ENCODE measurements at places on chromosomes 2 and 18. TPM values are rescaled to one million over a fixed set of nuclear protein-coding genes. Genes with fewer than 3 reads are reported as not detected.

GRCh38 chr2:2131075-2131789 is 199.8 kb downstream of the MYT1L start:
- H3K4me1 ChIP-seq = no peaks in the 10 kb centered on the region
- no peaks in the 10 kb centered on the region for H3K27me3 ChIP-seq
- H3K36me3 ChIP-seq = no peaks in the 10 kb centered on the region
- H3K4me3 ChIP-seq = no peak overlapping the region
- no peak overlapping the region for H3K27ac ChIP-seq
- DNase-seq = no peak

GRCh38 chr2:3355951-3356569 is 21.6 kb downstream of the EIPR1 start:
- DNase-seq = no peak
- H3K27me3 ChIP-seq = no peaks in the 10 kb centered on the region
- H3K4me1 ChIP-seq = no peaks in the 10 kb centered on the region
- no peak overlapping the region for H3K27ac ChIP-seq
- no peak overlapping the region for H3K4me3 ChIP-seq

- H3K36me3 ChIP-seq = no peaks in the 10 kb centered on the region
- no peaks in the 10 kb centered on the region for H3K27me3 ChIP-seq
- H3K4me3 ChIP-seq = peak overlapping the region; percentile 97
- no peak for DNase-seq
- H3K27ac ChIP-seq = peak overlapping the region; percentile 99
These were observed 889 bp downstream of the ZC3H15 start for GRCh38 chr2:186486651-186487647.

DNA sequence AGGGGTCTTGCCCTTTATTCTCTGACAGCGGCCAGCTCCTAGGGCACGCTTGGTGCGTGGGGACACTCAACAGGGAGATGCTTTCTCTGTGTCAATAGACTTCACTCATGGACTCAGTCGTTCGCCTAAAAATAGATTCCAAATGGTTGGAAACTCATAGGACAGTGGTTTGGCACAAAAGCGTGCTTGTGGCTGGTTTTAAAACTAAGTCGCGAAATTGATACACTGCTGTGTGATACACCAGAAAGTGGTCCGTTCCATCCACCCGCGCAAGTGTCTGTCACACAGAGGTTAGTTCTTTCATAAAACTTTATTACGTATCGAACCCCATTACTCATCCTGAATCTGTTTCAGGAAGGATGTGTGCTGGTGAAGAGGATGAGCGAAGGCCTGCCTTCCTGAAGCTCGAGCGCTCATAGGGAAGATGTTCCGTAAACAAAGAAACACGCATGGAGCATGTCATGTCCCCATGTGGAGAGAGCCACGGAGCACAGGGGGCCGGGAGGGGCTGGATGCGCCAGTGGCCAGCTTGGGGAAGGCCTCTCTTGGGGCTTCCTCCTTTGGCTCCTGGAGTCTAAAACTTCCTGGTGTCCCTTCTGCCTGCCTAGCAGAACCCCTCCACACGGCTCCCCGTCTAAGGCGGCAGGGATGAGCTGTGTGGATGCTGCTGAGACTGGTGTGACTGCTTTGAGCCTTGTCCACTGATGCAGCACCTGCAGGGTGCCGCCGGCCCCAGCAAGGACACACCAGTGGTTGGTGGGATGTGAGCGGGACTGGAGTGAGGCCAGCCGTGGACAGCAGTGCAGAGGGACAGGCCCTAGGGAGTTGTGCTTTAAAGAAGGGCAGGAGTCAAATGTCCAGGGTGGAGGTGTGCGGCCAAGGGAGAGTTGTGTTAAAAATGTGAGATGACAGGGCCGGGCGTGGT is 207.2 kb downstream of the GBX2 start:
- H3K27me3 ChIP-seq = no peaks in the 10 kb centered on the region
- H3K27ac ChIP-seq = no peak overlapping the region

- peak overlapping the region; percentile 22 for H3K27ac ChIP-seq
- peak overlapping the region; percentile 65 for H3K4me3 ChIP-seq
- DNase-seq = peak; percentile 53
- peaks cover 74% of the 10 kb centered on the region for H3K4me1 ChIP-seq
- no peaks in the 10 kb centered on the region for H3K36me3 ChIP-seq
These were observed 95.4 kb downstream of the DOCK10 start for GRCh38 chr2:224946895-224947294.

- H3K27ac ChIP-seq = no peak overlapping the region
- no peak for DNase-seq
- no peaks in the 10 kb centered on the region for H3K27me3 ChIP-seq
- no peaks in the 10 kb centered on the region for H3K36me3 ChIP-seq
- no peak overlapping the region for H3K4me3 ChIP-seq
These were observed 1200.9 kb downstream of the DSC3 start for GRCh38 chr18:29841631-29842030.

DNA sequence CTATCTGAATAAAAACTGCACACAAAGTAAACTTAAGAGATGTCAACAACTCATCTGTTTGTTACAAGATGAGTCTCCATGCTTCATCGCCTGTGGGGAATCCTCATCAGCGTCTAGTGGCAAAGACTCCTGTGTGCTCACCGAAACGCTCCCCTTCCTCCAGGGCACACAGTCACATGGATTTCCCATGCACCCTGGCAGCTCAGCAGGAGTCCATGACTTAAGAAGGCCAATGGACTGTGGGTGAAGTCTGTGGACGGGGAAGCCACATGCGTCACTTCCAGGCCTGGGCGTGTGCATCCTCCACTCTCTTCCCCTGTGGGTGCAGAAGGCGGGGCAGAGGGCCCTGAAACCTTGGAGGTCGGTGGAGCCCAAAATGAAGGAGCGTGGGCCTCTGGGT is 41.1 kb downstream of the ID2 start:
- DNase-seq = no peak
- H3K4me3 ChIP-seq = no peak overlapping the region
- H3K27ac ChIP-seq = no peak overlapping the region
- no peaks in the 10 kb centered on the region for H3K27me3 ChIP-seq
- H3K4me1 ChIP-seq = no peaks in the 10 kb centered on the region
- no peaks in the 10 kb centered on the region for H3K36me3 ChIP-seq

- H3K27ac ChIP-seq = no peak overlapping the region
- no peaks in the 10 kb centered on the region for H3K36me3 ChIP-seq
- H3K4me1 ChIP-seq = no peaks in the 10 kb centered on the region
- DNase-seq = no peak
These were observed 7.7 kb downstream of the KIF1A start for GRCh38 chr2:240812301-240812680.

GRCh38 chr2:104385743-104386142 is 468.2 kb upstream of the POU3F3 start:
- H3K27ac ChIP-seq = no peak overlapping the region
- H3K4me3 ChIP-seq = no peak overlapping the region
- no peaks in the 10 kb centered on the region for H3K36me3 ChIP-seq
- no peaks in the 10 kb centered on the region for H3K27me3 ChIP-seq
- no peak for DNase-seq

DNA sequence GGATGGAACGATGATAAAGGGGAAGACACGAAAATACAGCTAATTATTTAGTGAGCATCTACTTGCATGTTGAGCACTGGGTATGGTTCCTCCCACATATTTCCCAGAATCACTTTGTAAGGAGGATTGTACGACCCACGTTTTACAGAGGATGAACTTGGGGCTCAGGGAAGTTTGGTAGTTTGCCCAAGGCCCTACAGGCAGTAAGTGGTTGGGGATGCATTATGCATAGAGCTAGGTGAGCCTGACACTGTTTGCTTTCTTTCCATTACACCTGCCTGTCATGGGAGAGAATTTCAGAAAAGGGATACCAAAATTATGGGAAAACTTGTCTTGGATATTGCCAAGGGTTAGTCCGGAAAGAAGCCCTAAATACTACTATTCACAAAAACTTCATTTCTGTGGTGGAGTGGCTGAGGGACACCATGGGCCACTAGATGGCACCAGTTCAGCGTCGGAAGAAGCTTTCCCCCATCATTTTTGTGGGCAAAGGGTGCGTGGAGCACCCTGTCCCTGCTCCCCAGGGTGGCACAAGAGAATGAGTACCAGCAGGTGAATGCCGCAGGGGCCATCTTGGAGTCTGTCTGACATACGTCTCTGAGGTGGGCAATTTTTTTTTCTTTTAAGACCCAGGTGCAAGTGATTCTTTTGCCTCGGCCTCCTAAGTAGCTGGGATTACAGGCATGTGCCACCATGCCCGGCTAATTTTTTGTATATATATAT is 23.5 kb upstream of the C18orf32 start:
- no peaks in the 10 kb centered on the region for H3K36me3 ChIP-seq
- peak; percentile 37 for DNase-seq
- H3K4me1 ChIP-seq = no peaks in the 10 kb centered on the region
- no peak overlapping the region for H3K4me3 ChIP-seq
- no peak overlapping the region for H3K27ac ChIP-seq

GRCh38 chr18:23421277-23421676 is 31.8 kb upstream of the RIOK3 start:
- no peaks in the 10 kb centered on the region for H3K36me3 ChIP-seq
- peaks cover 7% of the 10 kb centered on the region for H3K4me1 ChIP-seq
- no peak overlapping the region for H3K27ac ChIP-seq

- peaks cover 23% of the 10 kb centered on the region for H3K4me1 ChIP-seq
- no peak overlapping the region for H3K27ac ChIP-seq
- no peaks in the 10 kb centered on the region for H3K36me3 ChIP-seq
- no peak overlapping the region for H3K4me3 ChIP-seq
- H3K27me3 ChIP-seq = no peaks in the 10 kb centered on the region
- DNase-seq = no peak
These were observed 4.2 kb upstream of the ADCY3 start for GRCh38 chr2:24924266-24924665.

GRCh38 chr2:134372611-134373131 is 118.8 kb downstream of the MGAT5 start:
- H3K27ac ChIP-seq = no peak overlapping the region
- H3K36me3 ChIP-seq = no peaks in the 10 kb centered on the region
- no peak overlapping the region for H3K4me3 ChIP-seq
- no peaks in the 10 kb centered on the region for H3K27me3 ChIP-seq

DNA sequence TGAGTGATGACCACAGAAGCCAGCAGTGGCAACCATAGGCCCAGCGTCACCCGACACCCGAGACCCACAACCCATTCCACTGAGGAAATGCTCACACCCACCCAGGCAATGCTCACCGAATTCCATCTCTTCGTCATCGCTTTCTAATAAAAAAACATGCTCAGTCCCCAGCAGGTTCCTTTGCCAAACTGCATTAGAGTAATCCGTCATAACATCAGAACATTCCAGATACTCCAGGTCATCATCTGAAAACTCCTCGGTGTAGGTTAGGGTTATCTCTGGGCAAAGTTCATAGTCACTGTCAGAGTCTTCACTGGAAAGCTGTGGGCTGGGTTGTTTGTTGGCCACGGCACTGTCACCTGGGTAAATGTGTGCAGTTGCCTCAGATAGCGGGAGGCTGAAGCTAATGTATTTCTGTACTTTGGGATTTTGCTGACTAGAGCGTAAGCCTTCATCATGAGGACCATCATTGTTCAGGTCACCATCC is 49.3 kb downstream of the ALPK2 start:
- no peaks in the 10 kb centered on the region for H3K27me3 ChIP-seq
- no peak for DNase-seq
- H3K4me3 ChIP-seq = no peak overlapping the region
- H3K27ac ChIP-seq = no peak overlapping the region
- H3K36me3 ChIP-seq = no peaks in the 10 kb centered on the region
- H3K4me1 ChIP-seq = peaks cover 8% of the 10 kb centered on the region

DNA sequence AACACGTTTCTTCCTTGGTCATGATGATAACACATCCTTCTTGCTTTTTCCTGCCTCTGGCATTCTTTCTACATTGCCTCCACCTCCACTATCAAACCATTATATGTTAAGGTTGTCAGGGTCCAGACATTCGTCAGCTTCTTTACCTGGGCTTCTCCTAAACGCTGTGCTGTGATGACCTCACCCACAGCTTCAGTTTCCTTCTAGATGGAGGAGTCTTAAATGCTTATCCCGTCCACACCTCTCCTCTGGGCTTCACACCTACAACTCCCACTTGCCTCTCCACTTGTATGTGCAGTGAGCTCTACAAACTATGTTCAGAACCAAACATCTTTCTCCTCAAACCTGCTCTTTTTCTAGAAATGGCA is 666 bp upstream of the STAT1 start:
- DNase-seq = no peak
- peak overlapping the region; percentile 69 for H3K27ac ChIP-seq
- H3K4me3 ChIP-seq = peak overlapping the region; percentile 60
- no peaks in the 10 kb centered on the region for H3K27me3 ChIP-seq
- peaks cover 68% of the 10 kb centered on the region for H3K4me1 ChIP-seq

DNA sequence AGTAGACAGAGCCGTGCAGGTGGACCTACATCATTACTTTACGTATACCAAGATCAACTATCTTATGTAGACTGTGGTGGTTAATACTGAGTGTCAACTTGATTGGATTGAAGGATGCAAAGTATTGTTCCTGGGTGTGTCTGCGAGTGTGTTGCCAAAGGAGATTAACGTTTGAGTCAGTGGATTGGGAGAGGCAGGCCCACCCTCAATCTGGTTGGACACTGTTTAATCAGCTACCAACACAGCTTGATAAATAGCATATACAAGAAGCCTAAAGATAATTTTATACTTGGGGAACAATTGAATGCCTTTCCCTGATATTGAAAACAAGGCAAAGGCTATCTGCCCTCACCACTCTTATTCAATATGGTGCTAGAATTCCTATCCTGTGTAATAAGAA is 604.2 kb upstream of the ZEB2 start:
- no peak for DNase-seq
- no peak overlapping the region for H3K4me3 ChIP-seq
- H3K36me3 ChIP-seq = no peaks in the 10 kb centered on the region
- H3K27ac ChIP-seq = no peak overlapping the region
- H3K27me3 ChIP-seq = no peaks in the 10 kb centered on the region

GRCh38 chr2:148110184-148110583 is 89.3 kb downstream of the MBD5 start:
- no peak overlapping the region for H3K4me3 ChIP-seq
- no peaks in the 10 kb centered on the region for H3K4me1 ChIP-seq
- no peak for DNase-seq

DNA sequence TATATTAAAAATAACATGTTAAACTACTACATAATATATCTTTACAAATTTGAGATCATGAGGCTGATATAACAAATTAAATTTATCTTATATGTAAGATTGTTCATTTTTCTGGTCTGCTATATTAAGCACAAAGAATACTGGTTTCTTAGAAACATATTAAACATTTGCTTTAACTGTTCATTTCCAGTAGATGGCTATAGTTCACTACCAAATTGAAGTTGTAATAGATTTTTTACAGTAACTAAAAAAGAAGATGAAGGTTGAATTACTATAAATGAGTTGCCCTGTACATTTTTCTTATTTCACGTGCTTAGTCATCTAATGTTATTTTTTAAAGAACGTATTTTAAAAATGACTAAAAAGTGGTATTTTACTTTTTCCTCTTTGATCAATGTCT is 57.0 kb downstream of the ZNF407 start:
- no peak overlapping the region for H3K27ac ChIP-seq
- DNase-seq = no peak
- H3K4me3 ChIP-seq = no peak overlapping the region
- no peaks in the 10 kb centered on the region for H3K36me3 ChIP-seq
- no peaks in the 10 kb centered on the region for H3K27me3 ChIP-seq

OSR1 gene
- not detected for polyA plus RNA-seq

SETBP1 gene
- polyA plus RNA-seq = 0.22 TPM

GPAT2 gene
- polyA plus RNA-seq = 8.9 TPM

TTLL4 gene
- polyA plus RNA-seq = 7.1 TPM
